ENCODE measurements at places on chromosomes 13 and 19. TPM values are rescaled to one million over a fixed set of nuclear protein-coding genes. Genes with fewer than 3 reads are reported as not detected.

Gene PSG1
- total RNA-seq: 0.20 TPM

Gene ZNF841
- total RNA-seq: 1.6 TPM

Gene RNF225
- total RNA-seq: 0.14 TPM

Gene F10
- 0.13 TPM for total RNA-seq

Gene C1QTNF9B
- not detected for total RNA-seq

Gene RCBTB2
- total RNA-seq: 1.0 TPM

Gene TEX26
- total RNA-seq: not detected

Gene LRRC63
- total RNA-seq: 0.08 TPM

Gene FOXA3
- 0.92 TPM for total RNA-seq

Gene SOX1
- total RNA-seq: not detected

Gene KIR3DL1
- total RNA-seq: not detected

Gene CDX2
- 0.64 TPM for total RNA-seq

Gene TTC9B
- 0.61 TPM for total RNA-seq

Gene LILRA1
- total RNA-seq: not detected

Gene S1PR4
- 0.14 TPM for total RNA-seq

Gene GPR4
- 0.49 TPM for total RNA-seq

Gene CGB8
- total RNA-seq: 3.0 TPM

Gene AMER2
- total RNA-seq: not detected

Data from A549 treated with AZD2906 at 1 μM for 4 hours (cell line).